ENCODE measurements at places on chromosomes 1 and 21.

GRCh38 chr1:230917284-230918135, 49.2 kb upstream of the C1orf198 start:
- peak; percentile 83 for DNase-seq

DNA sequence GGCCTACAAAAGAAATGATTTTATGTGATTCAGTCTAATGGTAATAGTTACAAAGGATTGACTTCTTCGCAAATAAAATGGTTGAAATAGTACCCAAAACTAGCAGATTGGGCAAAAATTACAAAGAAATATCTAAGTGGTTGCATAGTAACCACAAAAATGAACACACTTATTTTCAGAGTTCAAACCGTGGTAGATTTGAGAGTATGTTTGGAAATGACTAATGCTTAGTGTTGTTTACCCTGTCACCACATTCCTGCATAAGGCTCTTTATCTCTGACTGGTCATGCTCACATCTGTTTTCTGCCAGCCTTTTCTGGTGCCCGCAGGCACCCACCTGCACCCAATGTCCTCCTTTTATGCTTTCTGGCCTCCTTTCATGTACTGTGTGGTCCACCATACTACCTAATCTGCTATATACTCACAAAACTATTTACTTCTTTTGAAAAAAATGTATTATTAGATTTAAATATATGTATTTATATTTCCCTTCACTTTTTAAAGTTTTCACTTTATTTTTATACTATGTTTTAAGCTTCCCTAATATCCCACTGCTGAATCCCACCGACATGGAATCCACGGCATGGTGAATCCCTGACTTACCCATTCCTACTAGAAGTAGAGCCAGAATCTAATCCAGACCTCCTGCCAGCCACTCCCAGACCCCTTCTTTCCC, 30.3 kb downstream of the PTPRC start:
- DNase-seq = no peak

GRCh38 chr1:25616987-25617624, 515 bp downstream of the MAN1C1 start:
- DNase-seq = no peak

DNA sequence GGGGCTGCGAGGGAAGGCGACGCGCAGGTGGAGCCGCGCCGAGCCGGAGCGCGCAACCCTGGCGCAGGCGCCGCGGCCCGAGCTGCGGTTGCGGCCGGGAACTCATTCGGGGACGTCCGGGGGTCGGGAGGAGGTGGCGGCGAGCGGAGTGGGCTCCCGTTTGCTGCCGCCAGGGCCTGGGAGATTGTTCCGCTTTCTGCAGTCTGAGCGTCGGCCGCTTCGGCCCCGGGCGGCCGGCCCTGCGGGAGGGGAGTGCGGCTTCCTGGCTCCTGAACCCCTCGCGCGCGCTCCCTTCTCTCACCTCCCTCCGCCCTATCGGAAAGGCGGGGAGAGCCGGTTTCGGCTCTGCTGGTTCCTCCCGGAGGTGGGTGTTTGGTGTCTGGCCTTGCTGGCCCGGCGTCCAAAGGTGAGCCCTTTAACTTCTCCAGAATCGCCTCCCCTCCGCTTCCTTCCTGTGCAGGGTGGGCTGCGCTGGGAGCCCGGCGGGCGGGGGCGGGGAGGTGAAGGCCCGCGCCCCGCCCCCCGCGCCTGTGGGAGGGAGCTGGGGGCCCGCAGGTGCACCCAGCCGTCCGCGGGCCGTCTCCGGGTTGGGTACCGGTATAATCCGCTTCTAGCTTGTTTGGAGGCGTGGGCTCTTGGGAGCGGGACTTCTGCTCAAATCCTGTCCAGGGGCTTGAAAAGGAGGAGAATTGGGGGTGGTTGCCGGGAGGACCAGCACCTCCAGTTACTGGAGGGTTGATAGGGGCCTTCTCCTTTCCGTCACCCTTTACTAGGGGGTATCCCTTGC, 683 bp downstream of the LRRC8D start:
- peak; percentile 33 for DNase-seq

Data from SHP77 (cell line).